ENCODE measurements at places on chromosomes 7 and 10.

DNA sequence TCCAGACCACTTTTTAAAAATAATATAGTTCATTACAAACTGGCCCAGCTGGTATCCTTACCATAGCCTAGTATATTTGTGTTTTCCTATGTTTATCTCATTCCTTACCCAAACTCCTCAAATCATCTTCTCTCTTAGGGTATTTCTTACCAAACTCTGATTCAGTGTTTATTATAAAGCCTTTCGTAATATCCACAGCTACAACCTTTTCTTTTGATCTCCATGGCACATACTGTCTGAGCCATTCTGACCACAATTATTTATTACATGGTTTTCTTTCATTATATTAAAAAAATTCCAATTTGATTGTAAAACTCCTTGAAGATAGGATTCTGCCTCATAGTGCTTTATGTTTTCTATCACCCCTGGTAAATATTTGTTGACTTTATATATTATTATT is 94.2 kb downstream of the LRMDA start:
- no peak for DNase-seq

- no peak for DNase-seq
Measured at GRCh38 chr7:126657599-126658358, 595.0 kb downstream of the GRM8 start.

- no peak for DNase-seq
Measured at GRCh38 chr7:54817152-54817551, 58.1 kb upstream of the SEC61G start.

- no peak for DNase-seq
Measured at GRCh38 chr7:112868609-112869008, 78.4 kb upstream of the TMEM168 start.

GRCh38 chr10:108036265-108036664 is 871.8 kb upstream of the SORCS1 start:
- no peak for DNase-seq

- no peak for DNase-seq
Measured at GRCh38 chr7:50629238-50629901, 64.2 kb upstream of the DDC start.
